Psoas muscle (tissue), 8 donors: ENCODE measurements at places on chromosomes 7 and 10. TPM values are rescaled to one million over a fixed set of nuclear protein-coding genes. Genes with fewer than 3 reads are reported as not detected.

Gene FAM221A
- polyA plus RNA-seq: 1.4 TPM

GRCh38 chr10:110226543-110226925, 19.1 kb downstream of the MXI1 start:
- H3K36me3 ChIP-seq: peaks cover 28% of the 10 kb centered on the region
- DNase-seq: peak; percentile 91
- no peaks in the 10 kb centered on the region for H3K27me3 ChIP-seq
- H3K4me1 ChIP-seq: peaks cover 17% of the 10 kb centered on the region
- H3K4me3 ChIP-seq: peak overlapping the region; percentile 96

- no peak overlapping the region for H3K4me3 ChIP-seq
- no peaks in the 10 kb centered on the region for H3K27me3 ChIP-seq
- DNase-seq: no peak
- H3K4me1 ChIP-seq: no peaks in the 10 kb centered on the region
- H3K27ac ChIP-seq: no peak overlapping the region
Observed at GRCh38 chr7:52406808-52407207, 628.6 kb upstream of the POM121L12 start.

GRCh38 chr10:130065251-130065650, 45.4 kb downstream of the C10orf143 start:
- H3K27me3 ChIP-seq: no peaks in the 10 kb centered on the region
- no peak overlapping the region for H3K4me3 ChIP-seq
- no peaks in the 10 kb centered on the region for H3K36me3 ChIP-seq
- DNase-seq: no peak

DNA sequence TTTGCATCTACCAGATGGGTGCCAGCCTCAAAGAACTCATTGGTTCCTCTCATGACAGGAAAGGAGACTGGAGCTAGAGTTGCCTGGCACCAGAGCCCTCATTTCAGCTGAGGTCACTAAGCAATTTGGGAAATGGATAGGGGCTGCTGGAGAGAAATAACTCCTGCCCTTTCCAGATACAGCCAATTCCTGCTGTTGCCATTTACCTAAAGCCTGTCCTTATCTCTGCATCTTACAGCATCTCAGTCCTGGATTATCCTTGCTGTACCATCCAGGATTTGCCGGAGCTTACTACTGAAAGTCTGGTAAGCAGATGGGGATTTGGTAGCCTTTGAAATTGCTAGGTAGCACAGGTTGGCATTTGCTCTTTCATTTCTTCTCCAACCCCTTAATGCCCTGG, 31.9 kb upstream of the SMKR1 start:
- peaks cover 10% of the 10 kb centered on the region for H3K36me3 ChIP-seq
- H3K4me3 ChIP-seq: no peak overlapping the region
- DNase-seq: no peak
- H3K27ac ChIP-seq: peak overlapping the region; percentile 10
- no peaks in the 10 kb centered on the region for H3K27me3 ChIP-seq
- H3K4me1 ChIP-seq: peaks cover 23% of the 10 kb centered on the region

Gene SEMA3D
- polyA plus RNA-seq: 0.01 TPM

Gene OR2A7
- polyA plus RNA-seq: not detected

Gene TFR2
- not detected for polyA plus RNA-seq

- H3K36me3 ChIP-seq: no peaks in the 10 kb centered on the region
- peaks cover 13% of the 10 kb centered on the region for H3K4me1 ChIP-seq
- H3K27ac ChIP-seq: no peak overlapping the region
- DNase-seq: no peak
- no peak overlapping the region for H3K4me3 ChIP-seq
- no peaks in the 10 kb centered on the region for H3K27me3 ChIP-seq
Observed at GRCh38 chr10:33241351-33241750, 93.1 kb downstream of the NRP1 start.

GRCh38 chr7:148222721-148223120, 367.8 kb upstream of the C7orf33 start:
- no peaks in the 10 kb centered on the region for H3K27me3 ChIP-seq
- DNase-seq: no peak
- no peaks in the 10 kb centered on the region for H3K4me1 ChIP-seq
- H3K36me3 ChIP-seq: no peaks in the 10 kb centered on the region
- no peak overlapping the region for H3K27ac ChIP-seq

- no peak overlapping the region for H3K4me3 ChIP-seq
- H3K27me3 ChIP-seq: no peaks in the 10 kb centered on the region
- H3K4me1 ChIP-seq: peaks cover 15% of the 10 kb centered on the region
Observed at GRCh38 chr10:99396471-99396870, 34.0 kb downstream of the GOT1 start.

Gene SAP25
- polyA plus RNA-seq: 0.21 TPM

Gene EPHB6
- 5.7 TPM for polyA plus RNA-seq
